ENCODE measurements at places on chromosomes 4 and X.
A peak's percentile ranks its signal among the peaks of the same experiment; 100 is the strongest.

DNA sequence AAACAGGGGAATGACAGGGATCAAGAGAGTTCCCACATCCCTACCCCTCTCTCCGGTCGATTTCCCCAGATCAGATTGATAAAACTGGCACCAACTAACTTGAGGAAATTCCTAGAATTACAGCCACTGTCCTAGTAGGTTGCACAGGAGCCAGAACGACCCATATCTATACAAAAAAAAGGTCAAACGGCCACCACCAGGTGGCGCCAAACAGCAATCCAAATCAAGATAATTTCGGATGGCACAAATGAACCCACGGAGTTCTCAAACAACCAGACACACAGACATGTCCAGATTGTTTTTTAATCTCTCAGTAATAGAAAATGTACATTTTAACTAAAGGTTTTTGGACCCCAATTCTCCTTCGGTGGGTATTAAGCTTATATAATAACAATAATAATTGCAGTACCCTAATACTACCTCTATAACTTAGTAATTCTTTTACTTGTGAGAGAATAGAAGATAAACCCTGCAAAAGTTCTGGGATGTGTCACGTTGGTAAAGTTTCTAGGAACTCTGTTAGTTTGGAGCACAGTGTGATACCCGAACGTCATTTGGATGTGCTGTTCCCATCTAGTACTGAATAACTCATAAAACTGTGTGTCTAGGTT is 212.6 kb downstream of the SPOCK3 start:
- DNase-seq = peak; percentile 77

DNA sequence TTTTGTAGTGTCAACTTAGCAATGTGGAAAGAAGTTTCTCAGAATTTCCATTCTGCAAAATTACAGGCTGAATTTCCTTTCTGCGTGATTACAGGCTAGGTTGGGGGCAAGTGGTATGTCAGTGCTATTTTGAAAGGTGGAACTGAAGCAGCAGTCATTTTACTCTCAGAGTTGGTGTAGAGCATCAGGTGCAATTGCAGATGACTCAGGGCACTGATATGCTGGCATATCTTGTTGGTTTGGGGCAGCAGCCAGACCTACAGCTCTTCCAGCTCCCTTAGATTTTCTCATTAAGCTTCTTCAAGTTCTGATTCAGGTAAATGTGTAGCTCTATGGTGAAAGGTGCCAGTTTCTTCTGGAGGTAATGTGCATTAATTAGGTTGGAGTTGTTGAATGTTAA is 930.7 kb upstream of the PCDH10 start:
- DNase-seq = no peak

DNA sequence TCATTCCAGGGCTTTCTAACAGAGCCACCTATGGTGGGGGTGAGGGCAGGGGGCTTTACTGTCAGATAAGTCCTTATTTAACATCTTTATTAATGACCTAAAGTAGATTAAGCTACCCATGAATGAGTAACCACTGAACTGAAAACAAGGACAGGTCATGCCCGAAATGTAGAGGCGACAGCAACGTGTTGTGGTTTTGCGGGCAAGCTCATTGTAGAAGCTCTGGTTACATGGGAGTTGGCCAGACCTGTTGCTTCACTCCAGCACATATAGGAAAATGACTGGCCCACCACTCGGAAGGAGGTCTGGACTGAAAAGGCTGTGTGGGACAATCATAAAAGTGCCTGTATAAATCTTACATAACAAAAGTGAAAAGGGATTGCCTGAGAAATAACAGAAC is 109.6 kb upstream of the NDP start:
- DNase-seq = peak; percentile 5

- no peak for DNase-seq
Measured at GRCh38 chrX:151711154-151711553, 4.7 kb upstream of the FATE1 start.

DNA sequence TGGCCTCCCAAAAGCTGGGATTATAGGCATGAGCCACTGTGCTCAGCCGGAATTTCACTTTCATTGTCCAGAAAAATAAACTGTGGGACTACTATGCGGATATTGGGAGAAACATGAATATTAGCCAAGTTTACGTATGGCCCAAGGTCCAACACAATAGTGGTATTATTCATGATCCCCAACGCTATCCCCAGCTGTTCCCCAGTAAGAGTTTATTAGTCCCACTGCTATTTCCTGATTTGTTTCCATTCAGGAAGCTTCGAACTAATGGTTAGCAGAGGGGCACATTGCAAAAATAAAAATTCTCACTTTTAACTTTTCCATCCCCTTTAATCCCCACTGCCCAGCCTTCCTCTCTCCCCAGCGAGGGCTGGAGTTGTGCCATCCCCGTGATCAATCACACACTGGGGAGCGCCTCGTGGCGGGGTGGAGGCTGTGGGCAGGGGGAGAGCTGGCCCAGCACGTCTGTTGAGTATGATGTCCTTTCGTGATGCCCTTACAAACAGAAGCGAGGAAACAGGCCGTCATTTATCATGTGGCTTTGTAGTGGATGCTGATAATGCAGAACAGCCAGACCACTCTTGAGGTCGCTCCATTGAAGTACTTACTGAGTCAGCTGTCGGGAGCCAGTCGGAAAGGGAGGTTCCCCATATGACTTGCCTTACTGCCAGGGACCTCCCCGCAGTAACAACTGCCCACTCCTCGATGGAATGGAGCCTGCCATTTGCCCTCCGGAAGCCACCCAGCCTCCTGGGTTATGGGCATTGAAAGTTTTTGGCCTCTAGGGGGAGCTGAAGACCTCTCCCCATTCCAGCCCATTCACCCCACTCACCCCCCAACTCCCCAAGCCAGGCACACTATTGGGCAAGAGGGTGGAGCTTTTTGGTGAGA is 117.0 kb downstream of the KDR start:
- no peak for DNase-seq

DNA sequence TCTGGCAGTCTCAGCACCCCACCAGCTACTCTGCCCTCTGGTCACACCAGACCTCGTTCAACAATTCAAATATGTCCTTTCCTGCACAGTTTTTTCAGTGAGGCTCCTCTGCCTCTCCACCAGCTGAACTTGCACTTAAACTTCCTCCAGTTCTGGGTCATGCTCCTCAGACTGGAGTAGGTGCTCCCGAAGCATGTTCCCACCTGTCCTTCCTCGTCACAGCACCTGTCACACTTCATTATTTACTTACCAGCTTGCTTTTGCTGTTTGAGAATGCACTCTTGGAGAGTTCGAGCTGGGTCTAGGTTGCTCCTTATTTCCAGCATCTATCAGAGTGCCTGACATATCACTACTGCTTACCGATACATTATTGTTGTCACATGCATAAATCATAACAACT is 144.8 kb upstream of the TTC29 start:
- no peak for DNase-seq

DNA sequence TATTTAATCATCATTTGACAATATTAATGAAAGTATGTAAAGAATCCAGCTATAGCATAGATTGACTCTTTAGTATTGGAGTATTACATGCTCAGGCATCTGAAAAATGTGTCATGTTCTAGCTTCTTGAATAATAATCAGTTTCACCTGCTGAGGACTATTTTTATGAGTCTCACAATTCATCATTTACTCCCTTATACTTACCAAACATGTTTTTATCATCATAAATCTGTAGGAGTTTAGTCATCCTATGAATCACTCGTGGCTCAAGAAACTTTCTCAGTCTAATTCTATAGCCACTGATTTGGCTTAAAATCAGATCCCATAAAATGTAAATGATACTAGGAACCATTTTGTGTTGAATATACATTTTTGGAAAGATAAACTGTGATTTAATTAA is 1616.1 kb downstream of the C4orf33 start:
- DNase-seq = no peak
